ENCODE measurements at places on chromosomes 1 and 21.

- no peak for DNase-seq
These were observed 3.6 kb downstream of the NECAP2 start for GRCh38 chr1:16443975-16444770.

- no peak for DNase-seq
These were observed 127.7 kb upstream of the CAMK1G start for GRCh38 chr1:209455661-209456358.

DNA sequence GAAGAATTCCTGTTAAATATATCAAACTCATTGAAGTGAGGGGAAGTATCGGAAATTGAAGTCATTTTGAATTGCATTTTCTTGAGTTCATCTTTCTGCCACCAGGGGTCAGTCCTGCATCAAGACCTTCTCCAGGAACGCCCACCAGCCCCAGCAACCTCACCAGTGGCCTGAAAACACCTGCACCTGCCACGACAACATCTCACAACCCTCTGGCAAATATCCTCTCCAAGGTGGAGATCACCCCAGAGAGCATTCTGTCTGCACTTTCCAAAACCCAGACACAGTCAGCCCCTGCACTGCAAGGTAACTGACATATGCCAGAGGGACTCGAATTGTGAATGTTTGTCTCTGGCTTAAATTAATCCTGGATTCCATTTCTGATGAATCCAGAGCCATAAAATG, 22.8 kb upstream of the TARS2 start:
- DNase-seq = peak; percentile 86

- DNase-seq = no peak
These were observed 218.3 kb upstream of the HOOK1 start for GRCh38 chr1:59596432-59596831.

DNA sequence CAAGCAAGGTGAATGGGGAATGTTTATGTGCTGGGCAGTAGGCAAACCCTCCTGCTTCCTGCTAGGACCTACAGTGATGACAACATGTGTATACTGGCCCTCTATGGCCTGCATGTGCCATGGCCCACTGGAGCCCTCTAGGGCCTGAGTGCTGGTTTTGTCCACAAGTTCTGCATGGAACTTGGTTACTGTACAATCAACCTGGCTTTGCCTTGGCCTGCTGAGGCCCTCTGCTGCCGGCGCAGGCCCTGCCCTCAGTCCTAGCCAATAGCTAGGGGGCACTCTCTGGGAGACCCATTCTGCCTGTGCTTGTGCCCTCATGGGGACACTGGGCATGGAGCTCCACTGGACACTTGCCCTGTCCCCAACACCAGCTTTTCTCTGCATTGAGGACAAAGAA, 138.6 kb upstream of the NGF start:
- DNase-seq = no peak

GRCh38 chr1:87392248-87393192, 63.8 kb downstream of the LMO4 start:
- DNase-seq = no peak
